ENCODE measurements at places on chromosomes 5 and 9.

GRCh38 chr9:116857321-116857720 lies 170.2 kb downstream of the TRIM32 start:
- no peak for DNase-seq

DNA sequence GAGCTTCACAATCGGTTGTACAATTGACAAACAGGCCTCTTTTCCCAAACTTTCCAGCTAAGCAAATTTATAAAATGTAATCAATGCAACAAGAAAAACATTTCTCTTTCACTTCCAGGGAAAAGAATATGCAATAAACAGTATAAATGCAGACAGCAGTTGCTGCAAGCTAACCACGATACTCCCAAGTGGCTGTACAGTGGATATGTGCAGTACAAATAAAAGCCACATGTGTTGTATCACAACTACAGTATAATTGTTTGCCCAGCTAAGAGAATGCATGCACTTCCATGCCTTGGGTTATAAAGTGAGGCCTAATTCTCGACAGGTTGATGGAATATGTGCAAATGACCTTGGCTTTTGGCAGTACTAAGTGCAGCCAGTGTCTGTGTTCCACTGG lies 16.7 kb upstream of the PDCL start:
- DNase-seq = no peak

DNA sequence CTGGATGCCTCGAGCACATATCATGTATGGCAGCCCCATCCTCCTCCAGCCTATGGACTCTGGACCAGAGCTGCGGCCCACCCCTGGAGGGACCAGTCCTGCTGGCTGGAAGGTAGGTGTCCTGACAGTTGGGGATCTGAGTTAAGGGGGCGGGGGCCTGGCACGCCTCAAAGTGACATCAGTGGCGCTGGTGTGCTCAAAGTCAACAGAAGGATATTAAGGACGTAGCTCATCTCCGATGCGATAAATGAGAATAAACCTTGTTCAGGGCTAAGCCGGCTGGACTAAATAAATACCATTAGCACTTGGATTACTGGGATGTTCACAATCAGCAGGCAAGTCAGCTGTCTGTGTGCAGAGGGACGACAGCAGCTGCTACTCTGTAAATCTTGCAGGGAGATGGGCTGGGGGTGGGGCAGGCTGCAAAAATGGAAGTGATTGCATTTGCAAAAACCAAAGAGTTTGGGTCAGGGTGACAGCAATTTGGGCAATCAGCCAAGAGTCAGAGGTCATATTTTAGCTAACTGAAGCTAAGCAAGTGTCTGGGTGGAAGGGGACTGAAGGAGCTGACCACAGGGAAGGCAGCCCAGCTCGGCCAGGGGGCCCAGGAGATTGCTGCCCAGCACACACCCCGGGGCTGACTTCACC lies 80.0 kb upstream of the LRRTM2 start:
- no peak for DNase-seq

DNA sequence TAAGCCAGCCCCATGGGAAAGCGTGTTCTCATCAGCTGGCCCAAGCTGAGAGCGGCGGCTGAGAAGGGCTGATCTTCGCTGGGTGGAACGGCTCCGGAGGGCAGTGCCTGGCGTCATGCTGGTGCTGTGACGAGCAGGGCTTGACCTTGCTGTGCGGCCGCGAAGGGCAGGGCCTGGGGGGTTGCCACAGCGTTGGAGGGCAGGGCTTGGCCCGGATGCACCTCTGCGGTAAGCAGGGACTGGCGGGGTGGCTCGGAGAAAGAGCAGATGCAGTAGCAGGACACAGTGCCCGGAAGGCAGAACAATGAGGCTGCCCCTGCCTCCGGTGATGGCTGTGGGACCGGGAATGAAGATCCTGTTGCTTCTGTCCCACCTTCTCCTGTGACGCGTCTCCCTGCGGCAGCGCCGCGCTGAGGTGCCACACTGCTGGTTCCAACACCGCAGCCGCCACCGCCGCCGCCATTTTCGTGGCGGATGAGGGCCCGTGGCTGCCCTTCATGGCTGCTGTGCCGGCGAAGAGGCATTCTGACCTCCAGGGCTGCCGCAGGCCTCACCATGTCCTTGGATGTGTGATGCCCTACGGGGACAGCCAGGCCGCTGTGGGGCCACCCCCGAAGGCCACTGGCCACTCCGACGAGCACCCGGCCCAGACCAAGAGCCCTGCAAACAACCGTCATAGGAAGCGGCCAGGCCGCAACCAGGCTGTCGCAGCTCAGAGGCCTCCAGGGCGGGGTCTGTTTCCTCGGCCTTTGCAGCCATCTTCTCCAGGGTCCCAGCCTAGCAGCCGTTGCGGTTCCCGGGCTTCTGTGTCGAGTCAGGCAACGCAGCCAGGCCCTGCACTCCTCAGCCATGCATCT lies 890.5 kb upstream of the CTNND2 start:
- no peak for DNase-seq

DNA sequence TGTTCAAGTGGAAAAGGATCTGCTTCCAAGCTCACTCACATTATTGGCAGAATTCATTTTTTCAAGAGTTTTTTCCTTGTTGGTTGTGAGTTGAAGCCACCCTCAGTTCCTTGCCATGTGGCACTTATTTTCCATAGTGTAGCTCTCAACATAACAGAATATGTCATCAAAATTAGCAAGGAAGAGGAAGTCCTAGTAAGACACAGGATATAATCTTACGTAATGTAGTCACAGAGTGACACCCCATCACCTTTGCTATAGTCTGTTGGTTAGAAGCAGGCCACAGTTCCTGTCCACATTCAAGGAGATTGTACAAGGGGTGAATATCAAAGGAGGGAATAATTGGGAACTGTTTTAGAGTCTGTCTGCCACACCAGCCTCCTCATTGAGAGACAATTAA lies 15.7 kb downstream of the IRGM start:
- DNase-seq = no peak

Data from stimulated activated CD8-positive, alpha-beta memory T cell treated with anti-CD3 and anti-CD28 coated beads, Interleukin-4, amount 100 ng/mL, for 4 hours (primary cell).